ENCODE measurements at places on chromosomes 3 and 15.

DNA sequence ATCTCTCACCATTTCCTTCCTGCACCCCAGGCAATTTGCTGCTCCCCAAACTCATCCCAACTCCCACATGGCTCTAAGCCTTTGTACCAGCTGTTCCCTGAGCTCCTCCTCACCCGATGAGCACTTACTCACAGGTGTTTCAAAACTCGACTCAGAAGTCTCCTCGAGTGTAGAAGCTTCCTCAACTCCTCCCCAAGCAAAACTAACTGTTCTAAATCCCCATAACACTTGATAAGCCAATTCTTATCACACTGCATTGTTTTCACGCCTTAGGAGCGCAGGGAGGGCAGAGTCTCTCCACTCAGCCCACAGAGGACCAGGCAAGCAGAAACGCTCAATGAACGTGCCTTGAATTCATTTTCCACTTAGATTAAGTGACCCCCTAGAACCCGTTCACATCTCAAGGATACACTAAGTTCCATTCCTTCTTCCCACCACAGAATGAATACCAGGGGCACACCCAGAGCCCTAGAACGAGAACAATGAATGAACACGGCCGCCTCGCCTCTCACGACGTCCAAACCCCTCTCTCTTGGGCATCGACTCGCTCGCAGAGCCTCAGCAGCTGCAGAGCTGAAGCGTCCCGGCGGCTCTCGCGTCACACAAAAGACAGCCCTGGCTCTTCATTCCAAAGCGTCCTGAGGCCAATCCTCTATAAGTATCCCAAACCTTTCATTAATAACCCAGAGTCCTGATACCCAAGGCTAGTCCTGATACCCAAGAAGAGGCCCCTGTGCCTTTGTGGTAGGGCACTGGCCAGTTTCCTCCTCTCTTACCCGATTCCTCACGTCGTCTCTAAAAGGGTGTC, 1.1 kb downstream of the RAF1 start:
- DNase-seq = peak; percentile 18

DNA sequence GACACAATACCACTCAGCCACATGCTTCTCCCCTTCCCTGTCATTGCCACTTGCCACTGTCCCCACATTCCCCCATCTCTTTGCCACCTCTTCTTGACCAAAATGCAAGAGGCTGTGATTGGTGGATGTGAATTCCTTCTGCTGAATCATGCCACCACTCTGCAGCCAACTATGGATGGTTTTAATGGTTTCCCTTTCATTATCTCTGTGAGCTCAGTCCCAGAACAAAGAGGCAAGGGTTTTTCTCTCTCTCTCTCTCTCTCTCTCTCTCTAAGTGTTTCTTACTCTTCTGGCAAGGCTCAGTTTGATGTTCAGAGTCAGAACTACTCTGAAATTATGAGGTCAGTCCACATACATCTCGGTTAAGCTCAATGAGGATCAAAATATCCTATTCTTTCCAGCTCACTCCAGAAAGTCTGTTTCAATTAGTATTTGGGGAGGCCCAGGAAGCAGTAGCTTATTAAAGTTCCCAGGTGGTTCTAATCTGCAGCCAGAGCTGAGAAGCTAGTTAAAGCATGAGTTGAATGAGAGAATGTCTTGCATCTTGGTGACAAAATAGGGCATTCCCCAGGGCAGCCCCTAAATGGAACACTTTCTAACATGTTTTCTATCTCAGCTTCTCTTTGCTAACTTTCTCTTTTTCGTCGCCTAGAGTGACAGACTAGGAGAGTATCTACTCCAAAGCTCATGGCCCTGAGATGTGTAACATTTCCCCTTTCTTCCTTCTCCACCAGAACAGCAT, 8.5 kb upstream of the ILDR1 start:
- DNase-seq = no peak

GRCh38 chr15:42138411-42138810, 18.0 kb downstream of the PLA2G4F start:
- no peak for DNase-seq

- no peak for DNase-seq
These were observed 714 bp downstream of the ECT2 start for GRCh38 chr3:172751175-172751704.

DNA sequence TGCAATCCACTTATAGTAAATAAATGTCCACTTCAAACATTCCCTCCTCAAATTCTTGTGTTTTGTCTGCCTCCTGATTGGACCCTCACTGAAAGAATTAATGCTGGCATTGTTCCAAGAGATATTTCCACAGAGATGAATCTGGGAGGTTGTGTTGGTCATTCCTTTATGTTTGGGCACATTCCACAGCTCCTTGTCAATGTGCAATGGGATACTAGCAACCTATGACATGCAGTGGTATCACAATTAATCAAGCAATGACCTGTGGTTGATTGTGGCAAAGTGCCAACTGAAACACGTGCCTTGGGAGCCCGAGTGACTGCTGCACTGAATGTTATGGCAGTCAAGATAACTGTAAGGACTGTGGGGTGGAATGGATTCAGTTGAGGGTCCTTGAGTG, 55.0 kb upstream of the SNRPN start:
- DNase-seq = no peak

- DNase-seq = no peak
These were observed 9.5 kb downstream of the RPSA start for GRCh38 chr3:39415983-39416382.

DNA sequence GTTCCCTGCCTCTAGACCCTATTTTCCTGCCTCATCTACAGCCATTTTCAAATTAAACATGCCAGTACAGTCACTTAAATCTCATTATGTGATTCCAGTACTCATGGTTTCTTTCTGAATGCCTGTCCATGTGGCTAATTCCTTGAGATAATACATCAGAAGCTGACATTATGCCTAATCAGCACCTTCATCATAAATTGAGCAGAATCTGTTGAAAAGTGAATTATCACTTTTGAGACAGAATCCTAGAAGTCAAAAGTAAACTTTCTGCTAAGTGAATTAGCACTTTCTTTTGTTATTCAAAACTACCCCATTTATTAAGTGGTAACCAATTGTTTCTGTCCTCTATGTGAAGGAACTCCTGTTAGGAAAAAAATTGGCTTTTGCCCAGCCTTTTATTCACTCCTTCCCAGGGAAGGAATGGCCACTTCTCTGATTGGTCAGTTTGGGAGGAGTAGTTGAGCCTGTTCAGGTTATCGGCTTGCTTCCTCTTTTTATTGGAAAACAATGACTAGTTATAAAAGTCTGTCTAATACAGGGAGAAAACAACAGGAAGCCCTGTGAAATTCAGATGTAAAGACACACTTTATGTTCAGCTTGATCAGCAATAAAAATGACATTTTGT, 40.5 kb downstream of the OSTN start:
- no peak for DNase-seq

DNA sequence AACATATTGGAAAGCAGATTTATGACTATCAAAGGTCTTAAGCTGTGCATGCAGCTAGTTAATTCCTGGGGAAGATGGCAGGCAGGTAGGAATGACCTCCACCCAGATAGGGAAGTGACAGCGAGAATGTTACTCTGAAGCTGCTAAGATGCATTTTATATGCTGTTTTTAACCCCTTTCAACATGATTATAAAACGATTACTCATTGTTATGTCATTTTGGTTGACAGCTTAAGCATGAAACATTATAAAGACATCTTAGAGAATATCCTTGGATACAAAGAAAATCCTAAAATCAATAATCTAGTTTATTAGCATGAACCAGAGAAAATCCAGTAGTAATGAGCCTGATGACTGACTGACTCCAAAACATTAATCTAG, 220.5 kb downstream of the NR1D2 start:
- DNase-seq = no peak

DNA sequence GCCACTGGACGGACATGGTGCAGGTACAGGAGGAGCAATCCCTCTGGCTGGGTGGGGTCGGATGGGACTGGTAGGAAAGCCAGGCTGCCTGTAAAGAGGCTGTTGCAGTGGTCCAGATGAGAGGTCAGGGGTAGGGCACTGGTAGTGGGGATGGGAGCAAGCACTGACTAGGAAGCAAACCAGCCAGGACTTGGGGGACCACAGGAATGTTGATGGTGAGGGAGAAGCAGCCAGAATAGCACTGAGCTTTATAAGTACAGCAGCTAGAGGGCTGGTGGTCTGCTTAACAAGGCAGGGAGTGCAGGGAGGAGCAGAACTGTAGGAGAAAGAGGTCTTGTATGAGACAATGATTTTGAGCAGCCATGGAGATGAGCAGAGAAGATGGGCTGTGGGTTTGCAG, 38.7 kb upstream of the PTPN23 start:
- DNase-seq = no peak

Measured in right renal cortex interstitium (tissue), 3 donors.